ENCODE measurements at places on chromosomes 6 and 20.

DNA sequence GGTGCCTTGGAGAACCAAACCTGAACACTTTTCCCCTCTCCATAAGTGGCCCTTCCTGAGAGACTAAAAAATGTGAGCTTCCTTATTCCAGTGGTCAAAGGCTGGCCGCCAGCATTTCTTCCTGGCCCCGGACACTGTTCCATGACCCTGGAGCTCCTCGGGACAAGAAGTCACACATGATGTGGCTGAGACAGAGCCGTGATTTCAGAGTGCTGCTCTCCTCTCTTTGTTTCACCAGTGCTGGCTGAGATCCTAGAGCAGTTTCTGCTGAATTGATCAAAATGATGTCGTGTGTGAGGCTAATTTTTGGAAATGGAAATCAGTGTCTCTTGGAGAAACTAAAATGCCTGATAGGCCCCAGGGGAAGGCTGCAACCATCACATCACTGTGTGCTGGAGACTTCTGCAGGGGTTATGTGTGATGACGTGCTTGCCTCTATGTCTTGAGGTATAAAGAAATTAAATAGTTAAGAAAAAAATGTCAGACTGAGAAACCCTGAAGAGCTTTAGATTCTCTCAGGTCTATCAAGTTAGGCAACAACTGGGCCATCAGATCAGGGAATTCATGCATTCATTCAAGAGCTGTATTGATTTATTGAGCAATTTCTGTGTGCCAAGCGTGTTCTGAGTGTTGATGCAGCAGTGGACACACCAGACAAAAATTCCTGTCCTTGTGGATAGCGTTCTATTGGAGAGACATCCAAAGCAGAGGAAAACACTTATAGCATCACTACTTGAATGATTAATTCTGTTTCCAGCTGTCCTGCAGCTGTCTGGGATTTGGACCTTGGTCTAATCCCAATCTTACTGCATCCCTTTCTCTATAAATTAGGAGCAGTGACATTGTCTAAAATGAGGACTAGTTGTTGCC, 72.7 kb upstream of the CCN6 start:
- DNase-seq: no peak

DNA sequence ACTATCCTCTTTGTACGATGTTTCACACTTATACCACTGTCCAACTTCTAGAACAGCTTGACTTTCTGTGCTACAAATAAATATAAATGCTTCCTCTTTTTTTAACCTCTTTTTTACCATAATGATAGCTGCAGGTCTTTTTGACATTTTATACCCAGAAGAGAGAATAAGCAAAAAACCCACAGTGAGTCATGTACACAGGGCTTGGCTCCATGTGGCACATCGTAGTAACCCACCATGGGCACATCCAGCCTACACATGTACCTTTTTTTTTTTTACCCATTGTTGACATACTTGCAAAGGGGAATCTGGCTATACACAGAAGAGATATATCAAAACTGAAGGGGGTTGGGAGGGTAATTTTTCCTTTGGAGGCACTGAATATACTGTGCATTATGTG, 59.5 kb upstream of the RSPO3 start:
- DNase-seq: no peak

GRCh38 chr20:42402455-42402854, 784.3 kb upstream of the CHD6 start:
- no peak for DNase-seq

DNA sequence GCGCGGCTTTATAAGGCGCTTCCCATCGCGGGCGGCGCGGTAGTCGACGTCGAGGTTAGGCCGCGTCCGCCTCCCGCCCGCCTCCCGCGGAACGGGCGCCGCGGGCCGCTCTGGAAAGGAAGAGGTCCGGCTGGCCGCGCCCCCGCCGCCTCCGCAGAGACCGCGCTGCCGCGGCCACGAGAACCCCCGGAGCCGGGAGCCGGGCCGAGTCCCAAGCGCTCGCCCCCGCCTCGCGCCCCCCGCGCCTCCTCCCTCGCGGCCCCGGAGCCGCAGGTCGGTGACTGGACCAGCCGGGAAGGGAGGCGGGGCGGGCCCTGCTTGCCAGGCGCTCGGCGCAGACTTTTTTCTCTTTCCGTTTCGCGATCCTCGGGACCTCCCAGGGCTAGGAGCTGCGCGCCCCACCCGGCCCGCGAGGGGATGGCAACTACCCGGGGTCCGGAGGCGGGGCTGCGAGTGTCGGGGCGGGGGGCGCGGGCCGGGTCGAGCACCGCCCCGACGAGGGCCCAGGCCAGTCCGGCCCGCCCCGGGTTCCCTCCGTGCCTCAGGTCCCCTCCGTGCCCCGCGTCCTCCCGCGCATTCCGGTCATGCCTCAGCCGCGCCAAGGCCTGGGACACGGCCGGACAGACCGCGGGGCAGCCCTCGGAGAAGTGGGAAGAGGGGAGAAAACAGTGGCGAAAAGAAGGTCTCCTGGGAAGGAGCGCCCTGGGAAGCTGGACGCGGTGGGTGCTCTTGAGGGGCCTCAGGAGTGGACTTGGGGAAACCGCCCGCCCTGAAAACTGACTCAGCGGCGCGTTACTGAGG, 417 bp upstream of the PXDC1 start:
- DNase-seq: peak; percentile 42

DNA sequence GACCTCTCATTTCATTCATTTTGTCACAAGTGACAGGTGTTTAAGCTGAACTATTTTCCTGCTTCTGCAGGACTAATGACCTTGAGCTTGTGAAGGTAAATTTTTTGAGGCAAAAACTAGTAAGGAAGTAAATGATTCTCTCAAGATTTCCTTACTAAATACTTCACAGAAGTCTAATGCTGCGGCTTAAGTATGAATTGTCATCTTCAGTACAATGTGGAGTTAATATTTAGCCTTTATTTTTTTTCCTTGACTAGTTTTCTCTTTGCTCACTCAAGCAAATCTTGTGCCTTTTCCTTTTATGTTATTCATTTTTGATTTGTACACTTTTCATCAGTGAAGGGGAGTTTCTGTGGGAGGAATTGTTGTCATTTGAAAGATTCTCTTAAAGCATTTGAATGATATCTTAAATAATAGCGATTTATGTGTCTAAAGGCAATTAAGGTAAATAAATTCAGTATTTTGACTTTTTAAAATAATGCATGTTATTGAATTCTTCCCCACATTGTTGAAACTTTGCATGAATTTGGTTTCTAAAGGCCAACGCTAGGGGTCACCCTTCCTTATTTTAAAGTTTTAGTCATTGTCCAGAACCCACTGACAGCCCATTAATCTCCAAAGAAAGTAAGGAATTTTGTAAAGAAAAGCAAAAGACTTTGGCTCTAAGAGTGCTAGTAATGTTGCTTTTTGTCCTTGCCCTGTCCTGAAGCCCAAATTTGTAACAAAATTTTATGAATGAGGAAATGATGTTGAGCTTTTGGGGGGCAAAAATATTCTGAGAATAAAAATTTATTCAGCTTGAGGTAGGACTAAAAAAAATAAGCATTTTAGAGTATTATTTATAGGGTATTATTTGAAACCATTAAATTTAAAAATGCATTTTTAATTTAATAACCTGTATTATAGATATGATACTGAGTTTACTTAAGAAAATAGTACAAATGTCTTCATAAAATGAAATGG, 157.4 kb upstream of the LAMA2 start:
- DNase-seq: no peak

GRCh38 chr6:104537180-104537579, 322.5 kb downstream of the HACE1 start:
- no peak for DNase-seq

- DNase-seq: no peak
These were observed 11.3 kb downstream of the NOX3 start for GRCh38 chr6:155444120-155444917.

- no peak for DNase-seq
These were observed 61.9 kb upstream of the MBOAT1 start for GRCh38 chr6:20274137-20274536.

GRCh38 chr6:16697437-16698161, 63.7 kb downstream of the ATXN1 start:
- no peak for DNase-seq

DNA sequence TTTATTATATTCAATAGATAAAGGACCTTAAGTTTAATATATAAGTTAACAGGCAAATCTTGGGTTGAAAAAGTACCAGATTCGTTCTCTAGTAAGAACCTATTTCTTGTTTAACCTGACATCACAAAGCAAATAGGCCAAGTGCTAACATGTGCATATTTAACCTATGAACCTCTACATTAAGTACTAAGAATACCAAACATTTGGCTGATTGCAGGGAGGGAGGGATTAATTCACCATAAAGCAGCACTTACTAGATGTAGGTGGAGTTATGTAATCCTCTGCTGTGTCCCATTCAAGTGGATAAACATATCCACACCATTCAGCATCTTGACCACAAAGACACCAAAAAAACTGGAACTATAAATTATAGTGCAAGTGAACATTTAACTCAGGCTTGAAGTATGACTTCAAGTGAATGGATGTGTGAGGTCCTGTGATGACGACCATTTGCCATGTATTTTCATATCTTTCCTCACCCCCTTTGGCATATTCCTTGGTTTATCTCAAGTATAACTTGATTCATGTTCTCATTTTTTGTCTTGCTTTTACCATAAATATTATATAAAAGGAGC, 10.2 kb downstream of the STX11 start:
- DNase-seq: no peak

DNA sequence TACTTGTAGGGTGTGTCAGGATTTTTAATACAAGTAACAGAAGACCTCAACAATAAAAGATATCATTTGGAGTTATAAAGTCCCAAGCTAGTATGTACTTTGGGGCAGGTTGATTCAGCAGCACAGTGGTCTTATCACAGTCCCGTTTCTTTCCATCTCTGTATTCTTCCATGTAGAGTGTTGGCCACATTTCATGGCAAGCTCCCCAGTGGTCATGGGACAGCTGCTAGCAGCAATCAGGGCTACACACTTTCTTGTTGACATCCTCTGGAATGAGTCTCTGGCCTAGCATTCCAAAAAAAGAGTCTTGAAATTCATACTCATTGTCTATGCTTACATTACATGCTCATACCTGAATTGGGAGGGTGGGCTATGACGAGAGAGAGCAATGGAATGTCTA, 53.2 kb downstream of the SOBP start:
- DNase-seq: no peak

DNA sequence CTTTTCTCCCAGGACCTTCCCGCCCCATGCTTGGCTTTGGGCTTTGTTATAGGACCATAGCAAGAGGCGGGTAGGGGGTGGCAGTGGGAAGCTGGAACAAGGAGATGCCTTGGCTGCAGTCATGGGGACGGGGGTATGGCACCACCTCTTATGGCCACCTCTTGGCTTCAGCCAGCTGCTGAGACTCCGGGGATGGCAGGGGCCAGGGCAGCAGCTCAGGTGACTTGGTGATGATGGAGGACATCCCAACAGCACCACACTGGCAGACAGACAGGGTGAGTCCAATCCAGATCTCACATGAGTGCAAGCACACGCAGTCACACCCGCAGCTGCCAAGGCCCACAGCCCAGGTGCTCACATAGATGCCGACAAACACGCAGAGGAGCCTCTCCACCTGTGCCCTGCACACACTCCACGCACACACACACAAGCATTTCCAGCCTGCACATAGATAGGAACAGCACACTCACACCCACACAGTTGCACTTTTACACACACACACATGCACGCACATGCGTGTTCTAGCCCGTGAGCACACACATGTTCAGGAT, 6.2 kb downstream of the NOL4L start:
- DNase-seq: no peak

- no peak for DNase-seq
These were observed 7.0 kb downstream of the SERAC1 start for GRCh38 chr6:158160932-158161539.

- DNase-seq: no peak
These were observed 273.1 kb downstream of the CLIC5 start for GRCh38 chr6:45742591-45742990.

DNA sequence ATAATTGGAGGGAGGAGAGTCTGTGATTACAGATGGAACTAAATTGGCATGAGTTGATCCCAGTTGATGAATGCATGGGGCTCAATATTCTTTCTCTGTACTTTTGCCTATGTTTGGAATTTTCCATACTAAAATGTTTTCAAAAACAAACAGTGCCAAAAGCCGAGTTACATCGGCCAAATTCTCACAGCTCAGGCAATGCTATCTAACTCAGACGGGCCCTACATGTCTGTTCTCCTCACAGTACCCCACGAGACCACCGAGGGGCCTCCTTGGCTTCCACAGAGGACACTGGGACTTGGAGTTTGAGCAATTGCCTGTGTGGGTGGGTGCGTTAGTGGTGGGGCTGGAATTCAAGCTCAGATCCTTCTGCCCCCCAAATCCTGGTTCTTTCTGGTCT, 413.2 kb downstream of the CDH26 start:
- no peak for DNase-seq

GRCh38 chr6:26414281-26414680, 12.2 kb downstream of the BTN3A1 start:
- DNase-seq: no peak

DNA sequence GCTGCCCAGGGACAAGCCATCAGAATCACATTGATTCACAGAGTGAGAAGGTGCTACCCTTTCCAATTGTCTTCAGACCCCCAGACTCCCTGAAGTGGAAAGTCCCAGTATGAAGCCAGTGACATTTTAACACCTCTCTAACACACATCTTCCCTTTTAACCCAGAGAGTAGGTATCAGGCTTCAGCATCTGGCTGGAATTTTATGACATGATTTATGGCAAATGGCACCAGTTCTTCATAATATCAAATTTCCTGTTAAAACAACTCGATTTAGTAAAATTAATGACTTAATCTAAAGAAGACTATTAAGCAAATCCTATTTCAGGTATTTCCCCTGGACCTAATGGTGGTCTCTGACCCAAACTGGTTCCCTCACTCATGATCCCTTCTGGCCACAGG, 25.0 kb downstream of the KCNB1 start:
- no peak for DNase-seq

- DNase-seq: no peak
These were observed 177.2 kb upstream of the TAB2 start for GRCh38 chr6:149140137-149140909.

- peak; percentile 1 for DNase-seq
These were observed 116.3 kb upstream of the CHD6 start for GRCh38 chr20:41734506-41734945.

GRCh38 chr6:123810948-123811347, 7.3 kb downstream of the NKAIN2 start:
- no peak for DNase-seq

DNA sequence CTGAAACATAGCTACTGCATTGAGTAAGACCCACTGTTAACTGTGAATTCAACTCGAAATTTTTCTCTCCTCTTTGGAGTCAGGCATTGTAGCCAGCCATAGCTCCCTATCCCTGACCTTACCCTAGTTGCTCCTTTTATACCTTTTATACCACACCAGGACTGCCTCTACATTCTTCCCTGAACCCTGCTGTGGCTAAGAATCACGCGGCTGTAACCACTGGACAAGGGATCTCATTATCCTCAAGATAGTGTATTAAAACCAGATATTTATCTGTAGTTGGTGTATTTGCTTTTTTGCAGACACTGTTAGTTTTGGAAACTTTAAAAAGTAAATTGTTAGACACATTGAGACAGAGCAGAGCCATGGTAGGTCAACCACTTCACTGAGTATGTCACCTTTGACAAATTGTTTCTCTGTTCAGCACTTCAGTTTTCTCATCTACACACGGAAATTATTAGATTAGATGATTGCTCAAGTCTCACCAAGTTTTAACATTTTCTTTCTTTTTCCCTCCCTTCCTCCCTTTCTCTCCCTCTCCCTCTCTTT, 171.9 kb upstream of the PRND start:
- no peak for DNase-seq

Data from activated CD8-positive, alpha-beta memory T cell treated with anti-CD3 and anti-CD28 coated beads for 1 hour (primary cell).